ENCODE measurements at places on chromosomes 2 and 18.
A peak's percentile ranks its signal among the peaks of the same experiment; 100 is the strongest.

- no peak for DNase-seq
These were observed 15.5 kb downstream of the RND3 start for GRCh38 chr2:150471813-150472510.

DNA sequence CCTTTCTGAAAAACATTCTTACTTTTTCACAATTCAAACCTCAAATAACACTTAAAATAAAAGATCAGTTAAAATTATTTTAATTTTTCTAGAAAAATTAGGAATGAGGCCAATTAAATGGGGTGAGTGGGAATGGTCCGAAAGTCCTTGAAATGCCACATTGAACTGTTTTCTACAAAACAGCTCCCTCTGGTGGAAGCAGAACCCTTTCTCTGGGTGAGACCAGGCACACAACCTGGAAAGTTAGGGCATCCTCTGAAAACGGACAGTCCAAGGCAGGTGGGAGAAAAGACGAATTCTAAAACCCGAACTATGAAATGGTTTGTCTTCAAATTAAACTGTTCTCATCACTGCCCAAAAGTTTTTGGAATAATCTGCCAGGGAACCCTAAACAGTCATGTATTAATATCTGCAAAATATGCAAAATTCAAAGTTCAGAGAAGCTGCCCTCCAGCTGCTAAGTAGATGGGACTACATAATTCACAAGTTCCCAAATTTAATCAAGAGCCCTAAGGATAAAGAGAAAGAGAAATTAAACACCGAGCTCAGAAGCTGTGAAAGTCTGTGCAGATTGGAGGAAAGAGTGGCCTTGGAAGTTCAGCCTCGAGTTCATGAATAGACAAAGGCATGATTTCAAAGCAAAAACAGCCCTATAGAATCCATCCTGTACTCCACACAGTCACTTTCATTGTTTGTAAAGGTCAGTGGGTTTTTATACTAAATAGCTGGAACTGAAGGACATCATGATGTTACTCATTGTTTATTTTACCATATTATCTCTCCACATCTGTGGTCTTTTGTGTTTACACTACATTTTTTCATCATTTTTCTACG is 108.3 kb downstream of the PIEZO2 start:
- DNase-seq = peak; percentile 73

GRCh38 chr18:44096016-44096415 is 584.7 kb upstream of the SETBP1 start:
- DNase-seq = no peak

DNA sequence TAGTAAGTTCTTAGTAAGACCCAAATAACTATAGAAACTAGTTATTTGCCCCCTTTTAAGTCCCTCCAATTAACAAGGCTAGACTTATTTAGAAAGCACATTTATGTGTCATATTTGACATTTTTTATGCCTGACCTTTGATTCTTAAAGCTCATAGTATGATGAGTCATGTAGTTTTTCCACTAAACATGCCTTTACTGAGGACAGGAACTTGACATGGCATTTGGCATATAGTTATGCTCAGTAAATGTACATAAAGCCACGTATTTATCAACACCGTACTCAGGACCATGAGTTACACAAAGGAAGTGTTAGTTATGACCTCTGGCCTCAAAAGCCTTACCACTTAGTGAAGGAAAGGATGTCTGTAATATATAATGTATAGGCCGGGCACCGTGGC is 78.9 kb downstream of the GNAL start:
- DNase-seq = peak; percentile 28

- DNase-seq = no peak
These were observed 1458.7 kb upstream of the ACVR2A start for GRCh38 chr2:146386096-146386495.

DNA sequence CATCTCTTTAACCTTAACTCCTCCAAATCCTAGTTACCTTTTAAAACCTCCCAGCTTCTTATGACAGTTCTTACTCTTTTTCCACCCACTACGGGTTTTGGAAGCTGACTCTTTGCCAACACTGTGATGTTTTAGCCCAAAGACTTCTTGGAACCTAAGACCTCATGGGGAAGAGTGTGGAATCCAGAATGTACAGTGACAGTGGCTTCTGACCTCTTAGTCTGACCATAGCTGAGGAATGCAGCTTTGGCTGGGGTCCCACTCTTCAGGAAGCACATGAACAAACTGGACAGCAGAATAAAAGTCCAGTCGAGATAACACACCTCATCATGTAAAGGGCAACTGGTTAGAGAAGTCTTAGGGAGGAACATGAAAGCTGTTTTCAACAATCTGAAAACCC is 161.1 kb upstream of the PKDCC start:
- DNase-seq = peak; percentile 38

GRCh38 chr18:77777163-77777562 is 527.5 kb downstream of the GALR1 start:
- no peak for DNase-seq

DNA sequence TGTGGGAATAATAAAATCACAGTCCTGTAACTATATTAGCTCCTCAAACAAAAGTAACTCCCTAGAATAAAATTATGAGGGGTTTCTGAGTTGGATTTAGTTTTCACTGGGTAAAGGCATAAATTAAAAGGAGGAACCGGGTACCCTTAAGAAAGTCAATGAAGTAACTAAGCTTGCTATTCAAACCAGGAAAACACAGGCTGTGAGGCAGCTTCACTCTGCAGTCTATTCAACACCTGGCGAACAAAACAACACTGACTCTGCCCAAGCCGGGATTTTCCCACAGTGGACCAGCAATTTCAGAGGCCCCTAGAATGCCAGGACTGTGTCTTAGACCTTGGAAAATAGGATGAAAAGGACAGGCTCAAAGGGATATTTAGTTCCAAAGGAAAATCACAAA is 24.6 kb upstream of the CREB1 start:
- no peak for DNase-seq

- DNase-seq = peak; percentile 66
These were observed 55.3 kb upstream of the AFF3 start for GRCh38 chr2:100197631-100198153.

DNA sequence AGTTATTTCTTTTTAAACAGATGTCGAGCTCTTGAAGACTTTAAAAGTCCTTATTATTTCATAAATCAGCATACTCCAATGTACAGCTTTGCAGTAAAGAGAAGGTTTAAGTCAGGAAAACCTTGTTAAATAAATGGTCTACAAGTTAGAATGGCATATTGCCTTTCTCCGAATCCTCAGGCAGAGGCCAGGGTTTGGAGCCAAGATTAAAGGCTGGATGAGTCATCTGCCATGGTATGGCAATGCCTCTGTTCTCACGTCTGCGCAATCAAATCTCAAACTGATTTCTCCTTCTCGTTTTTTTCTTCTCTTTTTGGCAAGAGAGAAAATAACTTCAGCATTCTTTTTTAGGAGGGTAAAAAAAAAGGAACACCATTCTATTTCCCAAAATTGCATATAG is 5.6 kb upstream of the KCNJ3 start:
- no peak for DNase-seq

DNA sequence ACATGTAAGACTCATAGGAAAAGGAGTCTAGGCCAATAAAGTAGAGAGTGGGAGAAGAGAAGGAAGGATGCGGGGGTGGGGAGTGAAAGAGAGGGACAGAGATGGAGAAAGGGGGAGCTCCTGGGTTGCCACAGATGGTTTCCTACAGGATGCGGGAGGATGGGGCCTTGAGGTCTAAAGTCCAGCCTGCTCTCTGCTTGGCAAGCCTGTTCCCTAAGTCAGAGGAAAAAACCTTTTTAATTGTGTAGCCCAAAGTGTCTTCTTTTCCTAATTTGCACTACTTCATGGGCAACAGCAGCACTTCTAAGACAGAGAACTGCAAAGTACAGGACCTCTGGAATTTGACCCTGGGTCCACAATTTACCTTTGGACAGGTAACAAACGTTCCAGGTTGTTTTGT is 1.4 kb upstream of the FAM110C start:
- DNase-seq = no peak

- DNase-seq = no peak
These were observed 179.6 kb downstream of the MGAT5 start for GRCh38 chr2:134433469-134433868.

DNA sequence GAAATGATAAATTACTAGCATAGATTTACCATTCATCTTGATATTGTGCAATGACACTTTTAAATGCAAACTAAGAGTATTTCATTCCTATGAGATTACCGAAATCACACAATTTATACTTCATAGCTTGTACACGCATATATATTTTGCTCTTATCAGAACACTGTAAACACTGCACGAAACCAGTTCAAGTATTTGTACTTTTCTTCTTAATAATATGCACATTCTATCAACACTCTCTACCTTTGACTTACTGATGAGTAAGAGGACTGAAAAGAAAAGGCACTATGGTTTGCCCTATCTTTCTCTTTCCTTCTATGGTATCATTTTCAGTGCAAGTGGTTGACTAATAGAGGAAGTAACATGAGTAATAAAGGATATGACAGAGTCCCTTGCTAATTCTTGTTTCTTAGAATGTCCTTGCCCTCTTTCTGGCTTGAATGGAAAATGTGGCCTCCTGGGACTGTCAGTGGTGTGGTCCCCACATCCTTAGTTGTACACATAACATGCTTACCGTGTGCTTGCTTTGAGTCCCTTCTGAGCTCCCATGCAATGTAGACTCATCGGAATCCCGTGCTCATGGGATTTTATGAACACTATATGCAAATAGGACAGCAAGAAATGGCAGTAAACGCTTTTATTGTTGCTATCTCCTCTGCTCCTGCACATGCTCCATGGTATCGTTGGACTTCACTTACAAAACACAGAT is 363.5 kb upstream of the TNP1 start:
- DNase-seq = peak; percentile 92

DNA sequence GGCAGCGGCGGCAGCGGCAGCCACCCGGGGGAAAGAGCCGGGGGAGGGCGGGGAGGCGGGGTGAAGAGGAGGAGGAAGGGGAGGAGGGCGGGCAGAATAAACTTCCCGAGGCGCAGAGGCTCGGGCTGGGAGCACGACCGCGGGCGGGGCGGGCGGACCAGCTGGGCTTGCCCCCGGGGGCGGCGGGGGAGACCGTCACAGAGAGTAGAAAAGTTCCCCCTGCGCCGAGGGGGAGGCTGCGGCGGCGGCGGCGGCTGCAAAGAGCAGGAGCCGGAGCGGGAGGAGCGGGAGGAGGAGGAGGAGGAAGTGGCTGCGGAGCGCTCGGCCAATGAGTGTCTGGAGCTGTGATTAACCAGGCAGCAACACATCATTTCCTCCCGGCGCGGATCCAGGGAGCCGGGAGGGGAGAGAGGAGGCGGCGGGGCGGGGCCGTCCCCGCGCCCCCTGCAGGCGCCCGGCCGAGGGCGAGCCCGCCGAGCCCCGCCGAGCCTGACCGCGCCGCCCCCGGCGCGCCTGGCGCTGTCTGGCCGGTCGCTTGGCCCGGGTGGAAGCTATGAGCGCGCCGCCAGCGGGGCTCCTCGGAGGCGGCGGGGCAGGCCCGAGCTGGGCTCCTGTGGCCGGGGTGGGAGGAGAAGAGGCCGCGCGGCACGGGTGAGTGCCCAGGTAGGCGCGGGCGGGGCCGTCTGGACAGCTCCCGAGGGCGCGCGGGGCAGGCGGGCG is at the start of gene ACVR1:
Gene ACVR1 (minus strand): TSS at position 265 of the 720 bp plus-strand sequence. CDS start 76,837 bp downstream, outside the sequence.
- DNase-seq = peak; percentile 97

DNA sequence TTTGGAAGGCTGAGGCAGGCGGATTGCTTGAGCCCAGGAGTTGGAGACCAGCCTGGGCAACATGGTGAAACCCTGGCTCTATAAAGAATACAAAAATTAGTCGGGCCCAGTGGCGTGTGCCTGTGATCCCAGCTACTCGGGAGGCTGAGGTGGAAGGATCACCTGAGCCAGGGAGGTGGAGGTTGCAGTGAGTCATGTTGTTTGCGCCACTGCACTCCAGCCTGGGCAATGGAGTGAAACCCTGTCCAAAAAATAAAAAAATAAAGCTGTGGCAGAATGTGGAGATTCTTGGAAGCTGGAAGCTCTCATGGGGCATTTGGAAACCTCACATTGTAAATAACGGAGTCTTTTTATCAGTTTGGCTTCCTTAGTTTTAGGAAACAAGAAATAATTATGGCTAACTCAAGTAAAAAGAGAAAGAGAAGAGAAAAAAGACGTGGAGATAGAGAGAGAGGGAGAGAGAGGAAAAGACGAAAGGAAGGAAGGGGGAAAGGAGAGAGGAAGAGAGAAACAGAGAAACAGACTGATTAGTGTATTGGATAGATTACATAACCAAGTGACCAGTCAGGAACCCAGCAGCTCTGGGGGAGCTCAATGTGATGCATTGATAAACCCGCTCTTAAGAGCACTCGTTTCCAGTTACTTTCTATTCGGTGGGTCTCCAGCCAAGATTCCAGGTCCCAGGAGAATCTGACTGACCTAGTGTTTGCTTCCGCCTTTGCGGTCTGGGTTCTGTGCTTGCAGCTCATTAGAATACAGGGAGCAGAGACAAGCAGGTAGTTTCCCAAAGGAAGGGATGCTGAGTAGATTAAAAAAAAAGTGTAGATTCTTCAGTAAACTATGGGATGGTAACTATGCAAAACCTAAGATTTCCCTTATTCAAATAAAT is 1.1 kb upstream of the SPAST start:
- peak; percentile 44 for DNase-seq

- no peak for DNase-seq
These were observed 5.3 kb upstream of the MBP start for GRCh38 chr18:77137851-77138250.

- DNase-seq = no peak
These were observed 107.4 kb downstream of the COBLL1 start for GRCh38 chr2:164734196-164734595.

GRCh38 chr18:29726646-29727045 is 1315.9 kb downstream of the DSC3 start:
- DNase-seq = no peak

DNA sequence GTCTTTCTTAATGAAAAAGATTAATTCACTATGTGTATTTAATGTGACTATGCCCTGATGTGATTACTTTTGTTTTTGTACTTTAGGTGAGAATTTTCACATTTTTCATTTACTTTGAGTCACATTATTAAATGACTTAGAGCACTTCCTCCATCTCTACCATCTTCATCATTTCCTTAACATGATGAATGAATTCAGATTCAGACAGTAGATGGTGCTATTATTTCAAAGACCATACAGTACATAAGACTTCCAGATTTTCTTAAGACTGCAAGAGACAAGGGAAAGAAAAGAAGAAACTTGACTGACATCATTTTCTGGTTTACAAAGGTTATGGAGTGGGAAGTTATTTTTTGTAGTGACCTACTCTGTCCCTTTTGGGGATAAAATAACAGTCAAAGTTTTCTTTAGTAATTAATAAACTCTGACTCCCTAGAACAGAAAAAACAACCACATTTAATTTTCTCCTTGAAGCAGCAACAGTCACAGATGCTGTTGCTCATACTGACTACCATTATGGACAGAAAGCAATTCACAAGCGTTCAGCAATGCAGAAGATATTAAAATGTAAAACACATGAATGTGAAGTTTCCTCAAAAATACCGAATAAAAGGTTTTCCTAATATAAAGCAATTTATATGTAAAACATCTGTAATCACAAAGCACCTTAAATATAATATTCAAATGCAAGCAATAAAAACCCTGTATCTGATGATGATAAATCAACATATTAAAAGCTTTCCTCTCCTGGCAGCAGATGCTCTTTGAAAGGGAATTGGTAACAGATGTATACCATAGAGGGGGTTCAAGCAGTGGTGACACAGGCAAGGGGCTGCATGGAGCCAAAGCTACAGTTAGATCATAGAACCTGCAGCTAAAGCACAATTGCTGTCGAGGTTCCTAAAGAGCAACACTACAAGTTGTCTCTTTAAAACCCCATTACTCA is 1010.9 kb upstream of the NXPH2 start:
- peak; percentile 3 for DNase-seq
